ENCODE measurements at places on chromosomes 3 and 15. TPM values are rescaled to one million over a fixed set of nuclear protein-coding genes. Genes with fewer than 3 reads are reported as not detected.

IDH3A gene
- total RNA-seq = 66.0 TPM

SLC7A14 gene
- not detected for total RNA-seq

ROPN1 gene
- total RNA-seq = not detected

RBM6 gene
- total RNA-seq = 32.9 TPM

CDHR4 gene
- 0.44 TPM for total RNA-seq

PRR20G gene
- 0.19 TPM for total RNA-seq

ALPK3 gene
- total RNA-seq = 0.18 TPM

BDH1 gene
- total RNA-seq = 3.9 TPM

TMEM266 gene
- 0.09 TPM for total RNA-seq

ASB14 gene
- total RNA-seq = not detected

NPAP1 gene
- total RNA-seq = not detected

ANKUB1 gene
- 0.06 TPM for total RNA-seq

HRH1 gene
- total RNA-seq = 8.0 TPM

CCDC13 gene
- 0.29 TPM for total RNA-seq

All from A549 treated with CORT108297 at 1 μM for 4 hours (cell line).